ENCODE measurements at places on chromosomes 16 and 17. TPM values are rescaled to one million over a fixed set of nuclear protein-coding genes. Genes with fewer than 3 reads are reported as not detected.

LCAT gene
- polyA plus RNA-seq = 25.5 TPM

- DNase-seq = no peak
- no peak overlapping the region for H3K27ac ChIP-seq
- H3K4me3 ChIP-seq = no peak overlapping the region
- peaks cover 66% of the 10 kb centered on the region for H3K36me3 ChIP-seq
Measured at GRCh38 chr16:57754354-57755060, 18.9 kb downstream of the KATNB1 start.

GRCh38 chr17:58328195-58329034 lies at the start of gene TSPOAP1:
TSS of gene TSPOAP1 (minus strand) at chr17:58328795. CDS start at chr17:58327920, 875 bp downstream.
- DNase-seq = no peak
- H3K4me1 ChIP-seq = peaks cover 16% of the 10 kb centered on the region
- no peak within 1 kb of the TSS for H3K4me3 ChIP-seq
- no peak within 1 kb of the TSS for H3K27ac ChIP-seq
- no peaks in the 10 kb centered on the region for H3K36me3 ChIP-seq
- peaks cover 38% of the 10 kb centered on the region for H3K27me3 ChIP-seq

DNA sequence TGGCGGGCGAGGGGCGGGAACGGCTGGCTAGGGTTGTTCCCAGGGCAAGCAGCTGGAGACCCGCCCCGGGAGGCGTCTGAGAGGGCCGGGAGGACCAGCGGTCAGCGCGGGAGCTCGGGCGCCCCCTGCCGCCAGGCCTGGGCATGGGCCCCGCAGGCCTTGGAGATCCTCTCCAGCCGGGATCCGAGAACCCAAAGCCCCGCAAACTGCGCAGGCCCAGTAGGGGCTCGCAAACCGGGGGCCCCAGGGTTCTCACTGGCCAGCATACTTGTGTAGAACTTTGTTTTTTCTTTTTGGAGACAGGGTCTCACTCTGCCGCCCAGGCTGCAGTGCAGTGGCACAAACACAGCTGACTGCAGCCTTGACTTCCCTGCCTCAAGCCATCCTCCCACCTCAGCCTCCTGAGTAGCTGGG lies 20.8 kb upstream of the ZNF423 start:
- peak overlapping the region; percentile 23 for H3K4me3 ChIP-seq
- H3K27me3 ChIP-seq = no peaks in the 10 kb centered on the region
- no peak for DNase-seq
- no peaks in the 10 kb centered on the region for H3K36me3 ChIP-seq

KRTAP9-8 gene
- not detected for polyA plus RNA-seq
